Caco-2 (cell line): ENCODE measurements at places on chromosomes 16 and 17. TPM values are rescaled to one million over a fixed set of nuclear protein-coding genes. Genes with fewer than 3 reads are reported as not detected.

DNA sequence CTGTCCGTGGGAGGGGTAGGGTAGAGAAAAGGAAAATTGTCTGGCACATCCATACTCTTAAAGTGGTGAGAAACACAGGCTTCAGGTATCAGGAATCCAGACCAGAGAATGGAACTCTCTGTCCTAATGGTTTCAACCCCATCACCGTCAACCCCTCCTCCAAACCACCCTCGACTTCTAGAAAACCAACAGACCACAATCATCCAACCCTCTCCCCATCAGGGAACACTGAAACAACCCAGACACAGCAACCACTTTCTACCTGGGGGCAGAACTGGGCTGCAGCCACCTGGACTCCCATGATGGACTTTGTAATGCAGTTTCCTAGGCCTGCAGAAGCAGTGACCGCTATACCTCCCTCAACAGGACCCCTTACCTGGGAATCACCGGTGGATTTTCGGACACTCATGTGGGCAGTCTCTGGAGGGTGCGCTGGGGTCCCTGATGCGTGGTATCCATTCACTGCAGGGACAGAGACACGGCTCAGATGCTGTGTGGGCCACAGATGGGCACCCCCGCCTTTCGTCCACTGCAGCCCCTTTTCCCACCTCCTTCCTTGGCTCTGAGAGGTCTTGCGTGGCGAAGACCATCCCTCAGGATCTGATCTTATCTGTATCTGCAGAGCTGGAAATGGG lies 64.3 kb upstream of the RCVRN start:
- no peak for DNase-seq
- no peaks in the 10 kb centered on the region for H3K36me3 ChIP-seq
- no peaks in the 10 kb centered on the region for H3K27me3 ChIP-seq
- H3K4me1 ChIP-seq = no peaks in the 10 kb centered on the region
- no peak overlapping the region for H3K27ac ChIP-seq

The SLFN5 gene
- 0.81 and 1.6 TPM in 2 replicates for total RNA-seq

The XPO6 gene
- 110 and 112 TPM in 2 replicates for total RNA-seq

DNA sequence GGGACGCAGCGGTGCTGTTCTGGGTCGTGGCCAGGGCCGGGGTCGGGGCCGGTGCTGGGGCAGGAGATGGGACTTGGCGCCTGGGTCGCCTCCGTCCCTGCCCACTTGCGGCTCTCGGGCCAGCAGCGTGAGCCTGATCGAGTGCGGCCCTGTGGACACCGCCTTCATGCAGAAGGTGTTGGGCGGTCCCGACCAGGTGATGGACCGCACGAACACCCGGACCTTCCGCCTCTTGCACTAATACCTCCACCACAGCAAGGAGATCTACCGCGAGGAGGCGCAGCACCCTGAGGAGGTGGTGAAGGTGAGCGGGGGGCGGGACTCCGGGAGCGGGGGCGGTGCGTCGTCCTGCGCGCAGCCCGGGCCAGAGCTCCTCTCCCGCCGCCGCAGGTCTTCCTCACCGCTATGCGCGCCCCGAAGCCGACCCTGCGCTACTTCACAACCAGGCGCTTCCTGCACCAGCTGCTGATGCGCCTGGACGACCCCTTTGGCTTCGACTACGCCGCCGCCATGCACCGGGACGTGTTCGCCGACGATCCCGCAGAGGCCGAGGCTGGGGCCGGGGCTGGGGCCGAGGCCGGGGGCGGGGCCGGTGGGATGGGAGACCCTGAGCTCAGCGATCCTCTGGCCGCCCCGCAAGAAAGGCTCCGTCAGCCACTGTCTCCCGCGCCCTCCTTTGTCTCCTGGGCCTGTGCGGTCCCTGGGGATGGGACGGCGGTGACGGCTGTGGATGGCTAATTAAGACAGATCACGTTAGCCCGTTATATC lies 4.5 kb upstream of the HSD17B1 start:
- H3K4me3 ChIP-seq = no peak overlapping the region
- H3K27me3 ChIP-seq = no peaks in the 10 kb centered on the region
- peaks cover 1% of the 10 kb centered on the region; the same call in 1 of the 2 replicates for H3K4me1 ChIP-seq
- H3K36me3 ChIP-seq = peaks cover under 1% of the 10 kb centered on the region; the same call in 1 of the 2 replicates
- no peak overlapping the region for H3K27ac ChIP-seq

GRCh38 chr17:64209356-64209941 lies 53.6 kb downstream of the TEX2 start:
- DNase-seq = no peak
- no peaks in the 10 kb centered on the region for H3K4me1 ChIP-seq
- H3K27ac ChIP-seq = no peak overlapping the region
- H3K4me3 ChIP-seq = no peak overlapping the region
- H3K36me3 ChIP-seq = peaks cover 1% of the 10 kb centered on the region; the same call in 1 of the 2 replicates
- H3K27me3 ChIP-seq = no peaks in the 10 kb centered on the region

DNA sequence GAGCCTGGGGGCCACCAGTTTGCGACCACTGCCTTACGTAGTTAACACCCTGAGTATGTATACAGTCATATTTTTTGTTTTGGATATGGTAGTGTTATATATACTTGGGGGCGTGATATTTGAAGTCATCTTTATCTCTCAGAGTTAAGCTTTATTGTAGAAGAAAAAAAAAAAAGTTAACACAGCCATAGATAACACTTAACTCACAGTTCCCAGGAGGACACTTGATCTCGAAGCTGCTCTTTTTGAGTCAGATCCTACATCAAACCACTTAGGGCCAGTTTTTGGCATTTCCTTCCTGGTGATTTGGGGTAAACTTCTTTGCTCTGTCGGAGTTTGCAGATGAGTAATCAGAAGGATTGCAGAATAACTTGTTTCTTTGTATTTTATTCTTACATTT lies 5.8 kb downstream of the ITPRIPL2 start:
- H3K27me3 ChIP-seq = no peaks in the 10 kb centered on the region
- no peak overlapping the region for H3K27ac ChIP-seq
- H3K36me3 ChIP-seq = no peaks in the 10 kb centered on the region; the same call in 1 of the 2 replicates
- DNase-seq = no peak

The DHRS7C gene
- total RNA-seq = not detected in 2 replicates

The PRDM7 gene
- not detected in 2 replicates for total RNA-seq

DNA sequence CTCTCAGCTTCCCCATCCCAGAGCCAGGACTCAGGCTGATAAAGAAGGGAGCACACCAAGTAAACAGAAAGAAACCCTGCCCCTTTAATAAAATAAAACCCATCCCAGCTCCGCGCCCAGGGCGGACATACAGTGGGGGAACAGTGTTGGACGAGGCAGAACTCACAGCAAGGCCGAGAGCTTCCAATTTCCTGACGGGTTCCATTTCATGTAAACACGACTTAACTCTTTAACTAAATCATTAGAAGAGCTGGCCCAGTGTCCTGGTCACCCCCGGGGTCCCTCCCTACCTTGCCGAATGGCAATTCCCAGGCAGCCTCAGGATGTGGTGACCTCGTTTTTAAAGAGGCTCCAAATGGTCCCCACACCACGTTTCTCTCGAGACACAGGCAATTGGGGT lies 340.7 kb downstream of the FOXL1 start:
- no peaks in the 10 kb centered on the region for H3K4me1 ChIP-seq
- DNase-seq = no peak
- no peaks in the 10 kb centered on the region for H3K36me3 ChIP-seq
- no peaks in the 10 kb centered on the region for H3K27me3 ChIP-seq
- no peak overlapping the region for H3K4me3 ChIP-seq
